Activated CD8-positive, alpha-beta memory T cell treated with anti-CD3 and anti-CD28 coated beads for 4 hours (primary cell): ENCODE measurements at places on chromosomes 11 and 22.

DNA sequence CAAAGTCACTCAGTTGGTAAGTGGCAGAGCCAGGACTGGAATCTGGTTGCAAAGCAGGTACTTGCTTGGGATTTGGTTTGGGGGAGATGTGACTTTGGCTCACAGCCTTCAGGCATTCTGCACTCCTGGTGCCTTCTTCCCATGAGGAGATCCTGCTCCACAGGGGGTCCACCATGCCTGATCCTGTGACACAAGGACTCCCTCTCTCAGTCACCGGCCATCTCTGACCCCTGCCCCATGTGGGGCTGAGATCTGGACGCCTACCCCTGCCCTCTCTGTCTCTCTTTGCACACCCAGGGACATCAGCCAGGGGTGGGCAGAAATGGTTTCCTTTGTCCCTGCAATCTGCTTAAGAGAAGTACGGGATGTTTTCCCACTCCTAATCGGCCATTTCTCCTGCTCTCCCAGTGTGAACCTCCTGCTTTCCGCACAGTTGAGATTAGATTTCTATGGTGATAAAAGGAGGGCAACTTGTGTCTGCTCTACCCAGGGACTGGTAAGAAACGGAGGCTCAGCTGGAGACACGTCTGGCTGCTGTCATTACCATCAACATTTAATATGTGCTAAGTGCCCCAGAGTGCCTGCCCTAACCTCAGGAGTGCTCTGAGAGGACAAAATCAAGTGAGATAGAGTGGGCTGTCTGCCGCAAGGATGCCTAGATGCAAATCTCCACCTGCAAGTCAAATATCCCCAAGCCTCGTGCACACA is 11.1 kb upstream of the FXYD6 start:
- no peak for DNase-seq

DNA sequence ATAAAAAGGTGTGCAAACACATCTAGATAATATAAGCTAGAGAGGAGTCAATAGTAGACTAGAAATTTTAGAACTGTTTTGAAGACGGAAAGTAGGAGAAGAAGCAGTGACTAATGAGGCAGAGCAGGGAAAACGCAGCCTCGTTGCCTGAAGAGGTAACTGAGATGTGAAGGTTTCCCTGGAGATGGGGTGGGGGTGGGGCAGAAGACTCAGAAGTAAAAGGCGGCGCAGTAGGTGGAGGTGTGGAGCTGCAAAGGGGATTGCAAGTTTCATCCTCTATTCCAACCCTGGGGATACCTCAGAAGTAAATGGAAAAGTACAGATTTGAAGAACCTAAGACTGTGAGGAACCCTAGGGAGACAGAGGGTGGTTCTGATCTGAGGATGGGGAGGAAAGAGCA is 109.5 kb downstream of the TMPRSS5 start:
- no peak for DNase-seq

- DNase-seq = no peak
Observed at GRCh38 chr11:93984196-93984567, 37.0 kb upstream of the HEPHL1 start.

DNA sequence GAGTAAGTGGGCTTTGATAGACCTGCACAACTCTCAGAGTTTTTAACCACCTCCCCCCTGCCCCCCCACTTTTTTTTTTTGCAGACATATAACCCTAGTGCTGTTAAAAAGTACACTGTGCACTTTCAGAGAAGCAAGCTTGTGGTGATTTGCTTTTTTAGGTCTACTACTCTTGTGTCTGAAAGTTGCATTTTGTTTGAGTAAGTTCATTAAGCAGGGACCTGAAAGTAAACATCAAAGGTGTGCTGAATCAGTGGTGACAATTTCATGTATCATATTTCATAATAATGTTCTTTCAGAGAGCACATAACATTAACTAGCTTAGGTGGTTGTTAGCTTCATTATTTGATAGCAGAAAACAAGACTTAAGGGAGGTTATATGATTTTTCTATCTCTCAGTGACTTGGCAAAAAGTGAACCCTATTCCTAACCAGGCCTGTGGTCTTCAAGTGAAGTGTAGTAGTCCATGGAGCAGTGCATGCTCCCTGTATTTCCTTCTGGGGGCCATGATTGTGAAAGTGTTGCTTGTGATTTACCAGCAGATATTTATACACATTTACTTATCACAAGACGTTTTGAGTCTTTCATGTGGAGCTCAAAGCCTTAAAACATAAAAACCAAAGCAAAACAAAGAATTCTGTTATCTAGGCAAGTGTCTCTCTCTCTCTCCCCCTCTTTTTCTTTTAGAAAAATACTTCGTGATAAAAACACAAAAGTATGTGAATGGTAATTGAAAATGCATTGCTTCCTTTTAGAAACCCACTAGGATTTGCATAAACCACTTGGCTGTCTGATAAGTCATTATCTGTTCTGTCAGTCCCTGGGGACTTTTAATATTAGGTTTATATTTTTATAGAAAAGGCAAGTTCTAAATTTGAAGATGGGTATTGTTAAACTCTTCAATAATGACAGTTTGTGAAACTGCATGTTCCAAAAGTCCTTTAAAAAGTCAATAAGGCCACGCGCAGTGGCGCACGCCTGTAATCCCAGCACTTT is 7.5 kb upstream of the RAG2 start:
- DNase-seq = no peak

DNA sequence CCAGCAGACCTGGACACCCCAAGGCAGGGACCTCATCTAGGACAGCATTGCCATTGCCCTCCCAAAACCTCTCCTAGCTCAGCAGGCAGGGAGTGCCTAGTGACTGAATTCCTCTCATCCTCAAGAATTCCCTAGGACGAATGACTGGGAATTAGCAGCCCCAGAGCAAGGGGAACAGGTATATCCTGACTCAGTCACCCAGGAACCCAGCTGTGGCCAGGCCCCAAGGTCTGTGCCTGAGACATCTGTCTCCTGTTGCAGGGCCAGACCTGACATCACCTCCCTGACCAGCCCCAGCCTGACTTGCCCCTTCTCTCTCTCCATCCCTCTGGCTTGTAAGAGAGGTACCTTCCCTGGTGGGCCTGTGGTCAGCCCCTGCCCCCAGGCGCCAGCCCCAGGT is 39.0 kb upstream of the SUSD2 start:
- no peak for DNase-seq

DNA sequence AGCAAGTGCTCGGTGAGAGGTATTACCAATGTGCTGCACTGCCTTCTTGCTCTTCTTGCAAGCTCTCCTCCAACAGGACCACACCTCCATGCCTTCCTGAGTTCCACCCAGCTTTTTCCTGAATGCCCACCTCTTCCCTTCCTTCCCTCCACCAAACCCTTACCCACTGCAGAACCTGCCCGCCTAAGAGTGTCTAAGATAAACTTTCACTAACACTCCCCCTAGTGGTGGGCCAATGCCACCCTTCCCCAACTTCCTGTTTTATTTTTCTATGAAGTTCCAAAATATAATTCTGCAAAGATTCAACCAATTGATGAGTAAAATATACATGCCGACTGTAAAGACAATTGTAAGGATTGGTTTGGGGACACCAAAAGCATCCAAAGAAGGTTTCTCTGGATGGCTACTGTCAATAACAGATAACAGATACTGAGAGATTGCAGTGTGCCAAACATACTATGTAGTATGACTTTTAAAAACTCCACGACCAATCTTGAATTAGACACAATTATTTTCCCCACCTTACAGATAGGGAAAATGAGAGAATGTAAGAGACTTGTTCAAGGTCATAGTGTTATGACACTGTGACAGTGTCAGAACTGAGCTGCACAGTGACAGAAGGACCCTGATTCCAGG is 38.6 kb upstream of the BMAL1 start:
- DNase-seq = peak; percentile 11

- no peak for DNase-seq
Observed at GRCh38 chr22:37491106-37491505, 4.9 kb upstream of the MFNG start.

DNA sequence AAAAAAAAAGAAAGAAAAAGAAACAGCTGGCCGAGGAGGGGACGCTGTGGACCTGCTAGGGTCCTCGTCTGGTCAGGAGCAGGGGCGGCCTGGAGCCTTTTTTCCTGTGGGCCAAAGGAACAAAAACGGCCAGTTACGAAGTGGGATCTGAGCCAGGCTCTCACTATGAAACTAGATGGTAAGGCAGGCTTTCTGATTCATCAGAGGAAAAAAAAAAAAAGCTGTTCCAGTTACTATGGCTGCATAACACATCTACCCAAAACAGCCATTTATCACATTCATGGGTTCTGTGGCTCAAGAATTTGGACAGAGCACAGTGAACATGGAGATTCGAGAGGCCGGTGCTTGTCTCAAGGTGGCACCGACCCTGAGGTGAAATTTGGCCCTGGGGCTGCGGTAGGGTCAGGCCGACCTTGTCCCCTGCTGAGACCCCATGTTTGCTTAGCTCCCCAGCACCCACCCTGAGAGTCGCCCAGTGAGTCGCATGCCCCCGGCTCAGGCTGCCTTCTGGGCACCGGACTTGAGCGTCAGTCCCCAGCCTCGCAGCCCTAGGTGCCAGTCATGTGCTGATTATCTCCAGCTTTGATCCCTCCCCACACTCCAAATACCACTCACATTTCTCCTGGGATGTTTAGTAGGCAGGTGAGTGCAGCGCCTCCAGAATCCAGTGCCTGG is 34.2 kb downstream of the MRGPRD start:
- no peak for DNase-seq

- no peak for DNase-seq
Observed at GRCh38 chr11:87465716-87466115, 428.0 kb downstream of the TMEM135 start.

GRCh38 chr11:66326261-66327111 is 9.6 kb upstream of the CD248 start:
- no peak for DNase-seq

GRCh38 chr22:33569559-33569958 is 350.7 kb downstream of the LARGE1 start:
- no peak for DNase-seq
